ENCODE measurements at places on chromosomes 1 and 21.

GRCh38 chr1:239025223-239025622 is 361.1 kb upstream of the CHRM3 start:
- DNase-seq, result no peak

- DNase-seq, result no peak
Observed at GRCh38 chr1:110786802-110787327, 86.1 kb upstream of the CD53 start.

- DNase-seq, result no peak
Observed at GRCh38 chr1:190679044-190679443, 201.4 kb upstream of the BRINP3 start.

DNA sequence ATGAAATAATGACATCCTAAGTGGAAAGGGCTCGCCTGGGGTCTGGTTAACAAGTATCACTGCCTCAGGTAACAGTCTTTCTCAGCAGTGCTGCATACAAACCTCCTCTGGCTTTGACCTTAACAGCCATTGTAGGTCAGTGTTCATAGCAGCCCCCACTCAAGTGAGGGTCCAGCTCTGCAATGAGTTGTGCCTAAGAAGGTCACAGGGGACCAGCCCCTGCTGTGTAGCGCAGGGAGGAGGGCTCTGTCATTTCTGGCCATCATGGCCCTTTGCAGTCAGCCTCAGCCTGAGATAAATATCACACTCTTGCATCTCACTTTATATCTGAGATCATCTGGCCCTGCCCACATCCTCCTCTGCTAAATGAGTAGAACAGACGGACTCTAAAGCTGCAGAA is 18.1 kb upstream of the MYSM1 start:
- no peak for DNase-seq

DNA sequence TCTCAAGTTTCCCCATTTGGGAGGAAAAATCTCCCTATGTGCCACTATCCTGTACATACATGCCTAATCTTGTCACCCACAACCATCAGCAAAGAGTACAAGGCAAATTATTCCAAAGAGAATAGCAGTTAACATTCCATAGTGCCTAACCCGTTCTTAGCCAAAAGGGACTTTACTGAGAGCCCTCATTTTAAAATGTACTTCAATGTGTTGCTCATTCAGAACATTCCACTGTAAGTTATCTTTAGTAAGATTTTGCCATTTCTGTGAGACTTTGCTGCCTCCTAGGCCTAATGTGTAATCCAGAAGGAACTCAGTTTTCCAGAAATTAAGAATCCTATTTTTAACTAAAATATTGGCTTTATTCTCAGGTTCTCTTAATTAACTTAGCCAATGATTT is 11.3 kb upstream of the MRPL55 start:
- DNase-seq, result no peak

DNA sequence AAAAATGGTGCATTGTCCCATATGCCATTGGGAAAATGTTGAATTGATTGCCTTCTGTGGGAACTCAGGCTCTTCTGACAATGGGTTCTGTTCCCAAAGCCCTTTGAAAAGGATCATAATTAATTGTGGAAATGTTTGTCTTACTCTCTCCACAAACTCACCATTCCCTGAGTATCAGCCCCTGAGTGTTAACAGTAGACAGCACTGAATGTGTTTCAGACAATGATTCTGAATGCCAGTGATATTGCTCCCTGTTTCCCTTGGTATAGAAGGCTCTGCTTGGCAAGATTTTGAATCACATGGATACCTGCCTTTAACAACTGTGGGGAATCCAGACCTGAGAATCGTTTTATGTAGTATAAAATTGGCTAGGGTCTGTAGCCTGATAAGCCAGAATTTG is 1096.8 kb downstream of the ADGRL2 start:
- DNase-seq, result no peak

- no peak for DNase-seq
Observed at GRCh38 chr1:62198069-62198780, 3.6 kb downstream of the L1TD1 start.

DNA sequence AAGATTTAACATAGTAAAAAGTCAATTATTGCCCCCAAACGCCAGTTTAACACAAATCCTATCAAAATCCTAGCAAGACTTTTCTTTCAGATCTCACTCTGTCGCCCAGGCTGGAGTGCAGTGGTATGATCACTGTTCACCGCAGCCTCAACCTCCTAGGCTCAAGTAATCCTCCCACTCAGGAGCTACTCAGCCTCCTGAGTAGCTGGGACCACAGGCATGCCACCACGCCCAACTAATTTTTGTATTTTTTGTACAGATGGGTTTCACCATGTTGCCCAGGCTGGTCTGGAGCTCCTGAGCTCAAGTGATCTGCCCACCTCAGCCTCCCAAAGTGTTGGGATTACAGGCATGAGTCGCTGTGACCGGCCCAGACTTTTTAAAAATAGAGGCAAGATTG is 4.8 kb downstream of the SNIP1 start:
- DNase-seq, result no peak

DNA sequence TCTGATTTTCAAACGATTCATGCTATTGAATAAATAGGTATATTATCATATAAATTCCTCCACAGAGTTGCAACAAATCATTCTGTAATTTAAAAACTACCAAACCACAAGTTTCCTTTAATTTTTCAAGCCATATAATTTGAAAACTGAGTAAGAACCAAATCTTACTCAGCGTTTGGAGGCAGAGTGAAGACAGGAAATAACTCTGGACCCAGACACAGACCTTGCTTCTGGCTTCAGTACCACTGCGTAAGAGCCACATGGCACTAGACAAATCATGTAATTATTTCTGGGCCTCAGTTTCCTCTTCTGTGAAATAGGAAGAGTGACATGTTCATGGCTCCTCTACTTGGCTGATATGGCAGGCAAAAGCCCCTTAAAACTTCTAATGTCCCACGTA is 82.4 kb downstream of the SMYD2 start:
- DNase-seq, result no peak

- no peak for DNase-seq
Observed at GRCh38 chr1:185645162-185645640, 89.0 kb upstream of the HMCN1 start.

- DNase-seq, result no peak
Observed at GRCh38 chr1:232973652-232974611, 23.5 kb downstream of the NTPCR start.

- DNase-seq, result no peak
Observed at GRCh38 chr1:61353797-61354406, 271.5 kb downstream of the NFIA start.

- no peak for DNase-seq
Observed at GRCh38 chr1:241799416-241799815, 48.6 kb upstream of the EXO1 start.

GRCh38 chr1:186858923-186859322 is 30.2 kb downstream of the PLA2G4A start:
- no peak for DNase-seq

DNA sequence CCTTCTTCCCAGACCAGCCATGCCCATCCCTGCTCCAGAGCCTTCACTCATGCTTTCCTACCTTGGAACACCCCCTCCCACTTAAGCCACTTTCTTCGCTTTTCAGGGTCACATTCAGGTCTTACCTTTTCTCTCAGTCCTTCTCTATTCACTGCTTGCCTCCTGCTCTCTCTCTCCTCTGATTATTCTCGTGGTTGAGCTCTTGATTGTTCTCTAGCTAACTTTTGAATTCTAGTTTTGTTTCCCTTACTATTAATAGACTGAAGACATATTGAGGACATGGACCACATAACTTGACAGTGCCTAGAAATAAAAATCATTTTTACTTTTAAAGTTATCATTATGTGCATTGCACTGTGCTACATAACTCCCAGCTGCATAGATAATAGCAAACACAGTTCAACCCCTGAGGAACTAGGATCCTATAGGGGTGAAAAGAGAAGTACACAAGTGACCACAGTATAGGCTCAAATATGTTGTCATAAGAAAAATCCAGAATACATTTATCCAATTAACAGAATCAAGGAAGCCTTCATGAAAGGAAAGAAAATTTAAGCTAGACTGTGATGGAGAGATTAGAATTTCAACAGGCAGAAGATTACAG is 21.5 kb downstream of the INSL5 start:
- DNase-seq, result no peak

GRCh38 chr21:44709426-44710293 is 1.7 kb downstream of the TSPEAR start:
- peak; percentile 78 for DNase-seq

GRCh38 chr21:30769724-30770431 is 14.7 kb upstream of the KRTAP21-1 start:
- no peak for DNase-seq

DNA sequence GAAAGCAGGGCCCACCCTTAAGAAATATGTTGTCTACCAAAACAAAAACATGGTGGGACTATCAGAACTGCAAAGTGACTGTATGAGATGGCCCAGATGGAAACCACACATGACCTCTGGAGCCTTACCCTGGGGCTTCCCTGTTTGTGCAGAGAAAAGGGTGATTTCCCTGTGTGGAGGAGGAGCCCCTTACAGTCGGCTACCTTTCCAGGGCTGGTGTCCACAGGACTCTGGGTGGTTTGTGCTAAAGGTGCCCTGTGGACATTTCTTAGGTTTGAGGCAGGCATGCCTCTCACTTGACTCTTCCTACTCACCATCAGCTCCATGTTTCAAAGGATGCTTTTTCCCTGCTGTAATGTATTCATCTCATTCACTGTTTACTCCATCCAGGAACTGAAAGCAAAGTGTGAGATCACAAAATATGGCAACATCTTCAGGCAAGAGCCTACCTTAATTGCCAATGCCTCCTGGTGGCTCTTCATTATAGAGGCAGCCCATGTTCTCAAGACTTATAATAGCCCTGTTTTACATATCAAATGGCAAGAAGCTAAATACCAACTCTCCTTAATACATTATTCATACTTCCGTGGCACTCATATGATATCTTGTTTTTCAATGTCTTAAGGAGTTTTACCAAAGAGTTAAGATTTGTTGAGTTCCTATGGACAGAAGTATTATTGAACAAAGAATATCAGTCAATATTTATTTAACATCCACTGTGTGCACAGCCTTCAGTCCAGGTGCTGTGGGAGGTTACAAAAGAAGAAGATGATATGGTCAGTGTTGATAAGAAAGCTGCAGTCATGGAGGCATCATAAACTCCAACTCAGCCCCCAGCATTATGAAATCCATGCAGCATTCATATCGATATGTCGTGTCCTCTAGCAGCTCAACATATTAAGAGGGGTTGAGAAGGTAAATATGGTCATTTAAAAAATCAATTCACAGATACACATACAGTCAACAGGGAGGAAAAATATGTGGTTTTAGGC is 15.5 kb upstream of the TFF3 start:
- DNase-seq, result peak; percentile 4

DNA sequence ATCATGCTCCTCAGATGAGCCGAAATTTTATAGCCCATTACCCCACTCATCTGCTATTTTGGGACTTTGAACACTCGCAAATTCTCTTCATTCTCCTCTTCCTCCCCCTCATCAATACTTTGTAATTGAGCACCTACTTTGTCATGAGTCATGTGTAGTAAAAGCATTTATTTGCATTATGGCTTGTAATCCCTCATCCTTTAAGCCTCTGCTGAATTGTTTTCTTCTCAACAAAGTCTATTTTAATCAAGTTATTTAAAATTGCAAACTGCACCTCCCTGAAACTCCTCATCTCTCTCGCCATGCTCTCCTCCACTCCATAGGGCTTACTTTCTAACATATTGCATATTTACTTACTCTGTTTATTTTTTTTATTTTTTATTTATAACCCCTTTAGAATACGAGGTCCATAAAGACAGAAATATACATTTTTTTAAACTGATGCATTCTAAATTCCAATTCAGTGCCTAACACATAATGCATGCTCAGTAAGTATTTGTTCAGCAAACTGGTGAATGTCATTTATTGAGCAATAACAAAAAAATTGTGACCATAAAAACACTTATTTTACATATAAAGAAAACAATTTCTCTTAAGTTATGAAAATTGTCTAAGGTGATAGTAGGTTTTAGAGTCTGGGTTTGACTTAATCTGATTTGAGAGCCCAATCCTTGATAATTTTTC is 161.7 kb downstream of the FASLG start:
- DNase-seq, result no peak

GRCh38 chr21:46165098-46165497 is 9.7 kb upstream of the FTCD start:
- DNase-seq, result no peak

DNA sequence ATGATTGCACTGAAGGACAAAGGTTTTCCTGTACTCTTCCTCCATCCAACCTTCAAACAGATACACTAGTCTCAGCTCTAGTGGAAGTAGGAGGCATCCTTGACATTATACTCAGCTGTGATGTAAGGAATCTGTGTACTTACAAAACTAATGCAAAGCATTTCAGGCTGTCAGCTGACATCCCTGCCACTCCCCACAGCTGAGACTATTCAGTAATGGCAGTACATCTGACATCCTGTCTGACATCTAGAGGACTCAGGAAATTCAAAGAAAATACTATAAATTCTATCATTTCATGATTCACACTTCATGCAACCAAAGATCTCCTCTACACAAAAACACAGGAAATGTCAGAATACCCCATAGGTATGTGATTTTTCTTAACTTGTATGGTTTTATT is 325.8 kb downstream of the SMYD3 start:
- DNase-seq, result no peak

GRCh38 chr1:236113324-236114032 is 28.9 kb upstream of the GPR137B start:
- DNase-seq, result no peak

- no peak for DNase-seq
Observed at GRCh38 chr1:17278996-17279830, 28.8 kb upstream of the PADI4 start.

DNA sequence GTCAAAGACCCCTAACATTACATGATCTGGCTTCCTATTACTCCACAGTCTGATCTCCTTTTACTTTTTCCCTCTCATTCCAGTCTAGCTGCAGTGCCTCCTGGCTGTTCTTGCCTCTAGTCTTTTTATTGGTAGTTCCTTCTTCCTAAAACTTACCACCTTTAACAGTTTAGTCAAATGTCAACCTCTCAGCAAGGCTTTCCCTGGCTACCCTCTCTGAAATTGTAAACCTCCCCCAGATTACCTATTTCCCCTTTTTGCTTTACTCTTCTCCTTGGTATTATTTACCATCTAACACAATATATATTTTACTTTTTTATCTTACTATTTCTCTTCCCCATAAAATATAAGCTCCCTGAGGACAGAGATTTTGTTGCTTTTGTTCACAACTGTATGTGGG is 129.6 kb downstream of the CLEC20A start:
- no peak for DNase-seq

DNA sequence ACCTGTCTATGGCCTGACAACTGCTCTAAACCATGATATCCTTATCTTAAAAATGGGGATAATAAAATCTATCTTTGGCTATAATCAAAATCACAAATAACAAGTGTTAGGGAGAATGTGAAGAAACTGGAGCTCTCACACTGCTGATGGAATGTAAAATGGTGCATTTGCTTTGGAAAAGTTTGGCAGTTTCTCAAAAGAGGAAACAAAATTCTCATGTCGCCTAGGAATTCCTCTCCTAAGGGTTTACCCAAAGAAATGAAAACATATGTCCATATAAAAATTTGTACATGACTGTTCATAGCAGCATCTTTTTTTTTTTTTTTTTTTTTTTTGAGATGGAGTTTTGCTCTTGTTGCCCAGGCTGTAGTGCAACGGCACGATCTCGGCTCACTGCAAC is 64.3 kb downstream of the ZNF281 start:
- DNase-seq, result no peak

GRCh38 chr1:201752333-201752732 is 76.6 kb upstream of the IPO9 start:
- DNase-seq, result no peak

- no peak for DNase-seq
Observed at GRCh38 chr1:116075990-116076389, 35.2 kb upstream of the MAB21L3 start.

All from osteocyte (in vitro differentiated cells).